ENCODE measurements at places on chromosomes 5 and 9.
A peak's percentile ranks its signal among the peaks of the same experiment; 100 is the strongest.

GRCh38 chr5:78747705-78748359 is 99.3 kb upstream of the LHFPL2 start:
- no peak for DNase-seq

GRCh38 chr9:89448821-89449220 is 49.1 kb downstream of the SEMA4D start:
- DNase-seq = no peak

DNA sequence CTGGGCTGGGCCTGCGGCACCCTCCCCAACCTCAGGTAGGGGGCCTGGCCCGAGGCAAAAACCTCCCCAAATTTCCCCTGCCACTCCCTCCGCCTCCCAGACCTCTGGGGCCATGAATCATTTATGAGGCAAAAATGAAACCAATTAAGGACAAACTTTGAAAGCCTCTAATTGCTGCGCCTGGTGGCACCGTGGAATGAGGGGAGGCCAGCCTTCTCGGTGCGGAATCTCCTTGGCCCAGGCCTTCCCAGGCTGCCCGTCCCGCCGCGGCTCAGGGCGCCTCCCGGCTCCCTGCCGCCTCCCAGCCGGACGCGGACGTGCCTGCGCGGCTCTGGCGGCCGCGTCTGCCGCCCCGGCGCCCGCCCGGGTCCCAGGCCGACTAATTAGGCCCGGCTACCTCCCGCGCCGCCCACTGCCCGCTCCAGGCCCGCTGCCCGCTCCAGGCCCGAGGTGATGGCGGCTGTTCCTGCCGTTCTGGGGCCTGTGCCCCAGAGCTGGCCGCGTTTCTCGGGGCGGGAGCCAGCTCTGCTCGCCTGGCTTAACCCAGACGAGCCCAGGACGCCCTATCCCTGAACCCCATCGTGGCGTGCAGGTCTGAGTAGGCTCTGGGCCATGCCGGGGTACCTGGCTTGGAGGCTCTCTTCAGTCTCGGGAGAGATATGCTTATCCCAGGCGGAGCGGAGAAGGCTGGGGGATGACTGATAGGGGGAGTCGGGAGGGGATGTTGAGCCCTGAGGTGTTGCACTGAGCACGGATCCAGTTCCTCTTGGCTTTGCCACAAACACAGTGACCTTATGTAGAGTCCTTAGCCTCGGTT is 20.1 kb downstream of the CXXC5 start:
- peak; percentile 68 for DNase-seq

DNA sequence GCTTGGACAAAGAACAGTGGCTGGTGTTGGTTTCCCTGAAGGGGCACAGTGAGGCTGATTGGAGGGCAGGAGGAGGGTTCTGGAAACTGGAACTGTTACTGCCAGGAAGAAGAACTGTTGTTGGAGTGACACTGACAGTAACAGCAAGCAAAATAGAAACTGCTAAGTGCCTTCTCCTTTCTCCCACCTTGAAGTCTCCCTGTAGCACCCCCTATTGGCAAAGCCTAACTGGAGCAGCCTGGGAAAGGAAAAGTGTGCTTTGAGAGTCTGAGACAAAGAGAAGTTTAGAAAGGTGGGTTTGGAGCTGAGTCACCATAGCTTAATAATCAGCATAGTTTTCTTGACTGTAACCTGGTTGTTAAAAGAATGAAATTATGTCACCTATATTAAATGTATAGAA is 2.5 kb upstream of the TMEM174 start:
- peak; percentile 48 for DNase-seq

DNA sequence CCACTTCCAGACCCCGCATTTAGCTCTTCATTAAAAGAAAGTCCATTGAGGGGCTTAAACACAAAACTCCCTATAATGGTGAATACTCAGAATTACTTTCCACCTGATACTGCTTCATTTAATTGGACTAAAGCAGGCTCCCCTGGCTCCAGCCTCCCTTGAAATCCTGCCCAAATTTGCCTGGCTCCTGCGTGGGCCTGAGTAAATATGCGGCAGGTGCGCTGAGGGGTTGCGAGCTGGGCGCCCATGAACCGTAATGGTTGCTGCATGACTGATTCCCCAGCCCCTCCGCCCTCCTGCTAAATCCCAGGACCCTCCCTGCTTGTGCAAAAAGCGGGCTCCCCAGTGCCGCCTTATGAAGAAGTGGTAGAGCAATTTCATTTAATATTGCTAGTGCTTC is 639.7 kb downstream of the BNC2 start:
- DNase-seq = peak; percentile 51

DNA sequence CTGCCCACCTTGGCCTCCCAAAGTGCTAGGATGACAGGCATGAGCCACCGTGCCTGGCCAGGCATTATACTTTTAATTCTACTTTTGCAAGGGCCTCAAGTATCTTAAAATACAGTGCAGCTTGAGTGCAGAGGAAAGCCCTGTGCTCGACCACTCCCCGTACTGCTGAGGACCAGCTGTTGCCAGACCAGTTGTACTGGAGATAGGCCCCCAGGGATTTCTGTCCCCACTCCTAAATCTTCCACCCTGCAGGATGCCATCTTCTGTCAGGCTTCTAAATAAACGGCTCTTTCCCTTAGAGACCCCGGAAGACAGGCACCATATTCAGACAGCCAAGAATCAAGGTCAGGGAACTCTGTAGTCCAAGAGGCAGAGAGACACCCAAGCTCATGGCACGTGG is 16.6 kb upstream of the PSMD5 start:
- no peak for DNase-seq

GRCh38 chr9:87259543-87260518 is 237.8 kb upstream of the DAPK1 start:
- DNase-seq = no peak

- no peak for DNase-seq
These were observed 221.6 kb upstream of the KIF2A start for GRCh38 chr5:62084391-62084790.

GRCh38 chr9:130118841-130119518 is 53.2 kb upstream of the NCS1 start:
- peak; percentile 100 for DNase-seq

GRCh38 chr9:34521406-34522045 is 1.3 kb downstream of the ENHO start:
- DNase-seq = no peak

GRCh38 chr5:2738156-2738699 is 13.2 kb downstream of the IRX2 start:
- DNase-seq = no peak

DNA sequence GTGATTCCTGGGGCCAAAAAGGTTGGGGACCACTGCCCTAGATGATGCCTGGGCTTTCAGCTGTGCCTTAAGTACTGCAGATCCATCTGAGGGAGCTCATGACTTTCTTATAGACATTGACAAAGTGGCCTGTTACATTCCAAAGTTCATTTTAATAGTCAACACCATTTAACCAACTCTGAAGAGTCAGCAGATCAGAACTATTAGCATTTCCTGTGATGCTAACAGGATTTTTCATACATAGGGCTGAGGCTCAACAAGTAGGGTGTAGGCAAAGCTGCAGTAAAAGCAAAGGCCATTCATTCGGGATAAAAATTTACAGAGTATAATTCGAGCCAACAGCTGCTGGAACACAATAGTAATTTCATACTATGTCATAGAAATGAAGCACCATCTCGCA is 105.4 kb downstream of the LPAR1 start:
- DNase-seq = no peak

DNA sequence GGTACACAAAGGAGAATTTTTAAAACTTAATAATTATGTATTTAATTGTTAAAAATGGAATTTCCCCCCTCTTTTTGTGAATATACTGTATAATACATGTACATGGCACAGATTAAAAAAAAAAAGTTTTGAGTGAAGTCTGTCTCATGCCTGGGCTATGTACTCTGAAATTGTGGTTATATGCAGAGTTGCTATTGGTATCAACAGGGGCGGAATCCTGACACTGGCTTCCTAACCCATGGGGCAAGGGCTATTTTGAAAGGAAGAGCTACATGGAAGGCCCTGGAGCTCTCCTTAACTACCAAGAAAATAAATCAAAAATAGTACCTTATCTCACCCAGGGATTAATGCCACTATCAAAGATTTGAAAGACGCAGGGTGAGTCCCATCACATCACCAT is 865 bp upstream of the FAM193B start:
- no peak for DNase-seq

DNA sequence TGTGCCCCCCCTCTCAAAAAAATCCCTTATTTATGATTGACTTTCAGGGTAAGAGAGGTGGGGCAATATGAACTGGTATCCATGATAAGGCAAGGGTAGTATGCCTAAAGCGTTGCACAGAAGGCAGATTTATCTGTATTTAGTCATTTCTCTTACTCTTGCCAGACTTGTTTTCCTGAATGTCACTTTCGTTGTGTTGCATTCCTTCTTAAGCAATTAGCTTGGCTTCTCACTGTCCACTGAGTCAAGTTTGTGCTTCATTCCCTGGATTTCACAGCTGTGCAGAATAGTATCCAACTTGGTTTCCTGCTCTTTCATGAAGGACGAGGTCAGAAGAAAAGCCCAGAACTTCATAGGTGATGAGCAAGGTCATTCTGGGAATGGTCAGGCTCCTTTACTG is 301.5 kb upstream of the ACTBL2 start:
- DNase-seq = no peak

DNA sequence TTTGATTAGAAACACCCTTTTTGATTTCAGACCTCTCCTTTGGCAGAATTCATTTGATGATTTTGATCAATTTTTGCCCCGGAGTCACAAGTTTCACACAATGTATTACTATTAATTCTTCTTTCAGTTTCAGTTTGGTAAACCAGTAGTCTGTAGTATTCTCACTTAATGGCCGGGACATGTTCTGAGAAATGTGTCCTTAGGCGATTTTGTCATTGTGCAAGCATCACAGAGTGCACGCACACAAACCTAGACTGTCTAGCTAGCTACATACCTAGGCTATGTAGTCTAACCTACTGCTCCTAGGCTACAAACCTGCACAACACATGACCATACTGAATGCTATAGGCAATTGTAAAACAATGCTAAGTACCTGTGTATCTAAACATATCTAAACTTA is 662.5 kb downstream of the IRX1 start:
- DNase-seq = no peak

DNA sequence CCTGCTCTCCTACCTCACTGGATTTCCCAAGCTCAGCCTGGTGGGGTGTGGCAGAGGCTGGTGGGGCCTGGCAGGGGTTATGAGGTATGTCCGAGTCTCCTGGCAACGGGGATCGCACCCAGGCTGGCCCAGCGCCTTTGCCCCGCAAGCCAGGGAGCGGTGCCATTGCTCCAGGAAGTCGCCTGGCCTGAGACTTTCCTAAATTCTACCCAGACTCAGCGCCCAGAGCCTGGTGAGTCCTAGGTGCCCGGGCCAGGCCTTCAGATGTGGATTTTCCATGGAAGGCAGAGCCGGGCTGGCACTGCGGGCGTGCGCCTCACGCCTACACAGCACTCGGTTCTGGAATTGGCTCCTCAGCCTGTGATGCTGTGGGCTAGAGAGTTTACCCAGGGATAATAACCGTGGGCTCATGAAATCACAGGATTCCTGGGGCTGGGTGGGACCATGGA is 155.4 kb upstream of the COL5A1 start:
- no peak for DNase-seq

DNA sequence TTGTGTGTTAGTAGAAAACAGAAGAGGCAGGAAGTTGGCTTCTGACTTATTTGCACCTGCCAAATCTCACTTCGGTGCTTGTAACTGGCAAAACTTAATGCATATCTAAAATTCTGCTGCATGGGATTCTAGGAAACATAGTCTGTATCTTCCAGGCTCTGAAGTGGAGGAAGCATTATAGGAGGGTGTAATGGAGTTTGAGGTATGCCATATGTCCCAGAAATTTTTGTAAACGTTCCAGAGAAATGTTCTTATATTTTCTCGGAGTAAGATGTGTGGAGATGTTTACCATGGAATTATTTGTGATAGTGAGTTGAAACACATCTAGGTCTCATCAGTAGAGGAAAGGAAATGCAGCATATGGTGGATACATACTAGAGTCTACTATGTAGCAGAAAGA is 1329.0 kb upstream of the NUDT12 start:
- DNase-seq = no peak

- no peak for DNase-seq
These were observed 4.5 kb upstream of the CARD19 start for GRCh38 chr9:93091453-93092081.

GRCh38 chr9:72327631-72328030 is 37.4 kb downstream of the ZFAND5 start:
- no peak for DNase-seq

DNA sequence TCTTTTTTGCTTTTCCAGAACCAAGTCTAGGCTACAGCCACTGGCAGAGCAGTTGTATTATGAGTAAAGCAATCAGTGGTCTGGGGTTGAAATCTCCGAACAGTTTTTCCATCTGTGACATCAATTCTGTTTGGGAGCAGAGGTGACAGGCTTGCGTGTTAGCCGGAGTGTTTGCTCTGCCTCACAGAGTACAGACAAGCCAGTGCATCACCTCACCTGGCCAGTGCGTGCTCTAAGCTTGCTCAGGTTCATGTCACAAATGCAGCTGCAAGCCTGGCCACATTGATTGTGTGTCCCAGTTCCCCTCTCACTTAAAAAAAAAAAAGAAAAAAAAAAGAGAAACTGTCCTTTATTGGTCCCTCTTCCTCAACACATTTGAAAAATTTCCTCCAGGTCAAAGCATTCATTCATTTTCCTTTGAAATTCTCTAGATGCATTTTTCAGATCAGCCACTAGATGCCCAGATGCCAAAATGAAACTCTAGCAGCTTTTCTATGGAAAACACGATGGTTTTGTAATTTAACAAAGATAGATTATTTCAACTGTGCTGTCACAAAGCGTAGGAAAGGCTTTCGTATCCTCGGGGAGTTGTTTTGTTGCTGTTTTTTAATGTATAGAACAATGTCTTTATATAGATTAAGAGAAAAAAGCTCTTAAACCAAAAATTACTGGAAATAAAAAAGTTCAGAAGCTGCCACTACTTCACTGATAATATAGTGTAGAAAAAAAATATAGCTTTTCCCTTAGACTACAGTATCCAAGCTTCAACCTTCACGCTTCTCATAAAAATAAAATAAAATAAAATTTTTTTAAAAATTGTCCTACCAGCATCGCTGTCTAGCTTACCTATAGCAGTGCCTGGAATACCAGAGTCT is 585.5 kb downstream of the TLE1 start:
- DNase-seq = no peak

GRCh38 chr9:26945591-26945990 is 1.5 kb downstream of the PLAA start:
- DNase-seq = peak; percentile 39

GRCh38 chr9:65400886-65401285 is 115.9 kb upstream of the FOXD4L5 start:
- DNase-seq = no peak

Measured in NCI-H69 (cell line).